NCI-H774 (cell line): ENCODE measurements at places on chromosomes 4 and X.

- DNase-seq = peak; percentile 27
These were observed 394.3 kb upstream of the SLIT2 start for GRCh38 chr4:19857380-19857779.

GRCh38 chr4:110865611-110866259 is 242.9 kb upstream of the PITX2 start:
- no peak for DNase-seq

- no peak for DNase-seq
These were observed 25.3 kb downstream of the HOPX start for GRCh38 chr4:56655627-56656345.

DNA sequence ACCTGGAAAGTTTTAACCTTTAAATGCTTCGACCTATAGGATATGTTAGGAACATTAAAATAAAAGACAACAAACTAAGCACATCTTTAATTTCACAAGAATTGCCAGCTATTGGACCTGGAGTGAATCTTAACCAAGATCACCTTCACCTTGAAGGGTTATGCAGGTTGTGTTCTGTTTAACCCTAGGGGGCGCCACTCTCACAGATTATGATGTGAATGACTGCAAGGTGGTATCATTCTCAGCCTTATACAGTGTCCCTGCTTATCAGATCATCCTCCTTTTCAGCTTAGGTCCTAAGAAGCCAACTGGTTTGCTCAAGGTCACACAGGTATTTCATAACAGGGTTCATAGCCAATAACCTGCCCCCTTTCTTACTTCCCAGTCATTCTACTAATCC is 23.5 kb downstream of the INTS6L start:
- no peak for DNase-seq

DNA sequence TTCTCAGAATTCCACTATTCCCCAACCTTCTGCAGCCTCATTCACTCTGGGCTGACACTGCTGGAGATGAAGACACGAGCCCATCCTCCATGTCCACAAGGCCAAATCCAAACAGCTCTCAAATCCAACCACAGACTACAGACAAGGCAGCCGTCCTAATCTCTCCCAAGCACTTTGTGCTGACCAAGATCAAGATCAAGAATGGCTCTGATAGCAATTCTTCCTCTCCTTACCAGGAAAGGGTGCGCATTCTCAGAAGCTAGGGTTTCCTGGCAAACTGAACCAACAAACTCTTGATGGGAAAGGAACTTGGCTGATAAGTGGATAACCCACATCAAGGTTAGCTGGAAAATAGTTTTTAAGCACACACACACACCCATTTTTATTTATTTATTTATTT is 26.5 kb downstream of the RELL1 start:
- DNase-seq = no peak

GRCh38 chrX:10098270-10098713 is 58.5 kb upstream of the CLCN4 start:
- DNase-seq = no peak

GRCh38 chr4:67125636-67126514 is 419.4 kb downstream of the CENPC start:
- DNase-seq = no peak

DNA sequence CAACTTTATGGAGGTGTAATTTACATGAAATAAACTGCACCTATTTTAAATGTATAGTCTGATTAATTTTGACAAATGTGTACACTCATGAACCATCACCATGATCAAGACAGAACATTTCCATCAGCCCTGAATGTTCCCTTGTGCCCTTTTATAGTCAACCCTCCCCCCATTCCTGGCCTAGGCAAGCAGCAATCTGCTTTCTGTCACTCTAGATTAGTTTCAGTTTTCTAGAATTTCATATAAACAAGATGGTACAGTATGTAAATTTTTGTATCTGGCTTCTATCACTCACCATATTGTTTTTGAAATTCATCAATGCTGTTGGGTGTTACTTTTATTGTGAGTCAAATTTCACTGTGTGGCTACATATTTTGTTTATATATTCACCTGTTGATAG is 234.2 kb upstream of the RPS6KA3 start:
- no peak for DNase-seq

DNA sequence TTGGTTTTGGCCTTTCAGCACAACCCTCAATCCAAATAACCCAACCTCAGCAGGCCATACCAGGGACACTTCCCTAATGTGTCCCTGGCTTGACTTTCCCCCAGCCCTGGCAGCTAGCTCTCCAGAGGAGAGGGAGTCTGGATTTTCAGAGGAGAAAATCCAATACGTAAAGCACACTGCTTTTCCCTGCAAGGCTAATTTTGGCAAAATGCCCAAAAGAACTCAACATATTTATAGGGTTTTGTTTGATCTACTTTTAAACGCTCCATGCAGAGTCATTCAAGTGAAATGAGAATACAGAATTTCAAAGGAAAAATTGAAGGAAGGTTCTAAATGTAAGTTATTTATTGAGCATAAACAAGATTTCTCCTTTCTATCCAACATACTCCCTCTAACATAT is 167.2 kb downstream of the SH3KBP1 start:
- no peak for DNase-seq

GRCh38 chrX:45716750-45717149 is 516.1 kb upstream of the DIPK2B start:
- DNase-seq = no peak

DNA sequence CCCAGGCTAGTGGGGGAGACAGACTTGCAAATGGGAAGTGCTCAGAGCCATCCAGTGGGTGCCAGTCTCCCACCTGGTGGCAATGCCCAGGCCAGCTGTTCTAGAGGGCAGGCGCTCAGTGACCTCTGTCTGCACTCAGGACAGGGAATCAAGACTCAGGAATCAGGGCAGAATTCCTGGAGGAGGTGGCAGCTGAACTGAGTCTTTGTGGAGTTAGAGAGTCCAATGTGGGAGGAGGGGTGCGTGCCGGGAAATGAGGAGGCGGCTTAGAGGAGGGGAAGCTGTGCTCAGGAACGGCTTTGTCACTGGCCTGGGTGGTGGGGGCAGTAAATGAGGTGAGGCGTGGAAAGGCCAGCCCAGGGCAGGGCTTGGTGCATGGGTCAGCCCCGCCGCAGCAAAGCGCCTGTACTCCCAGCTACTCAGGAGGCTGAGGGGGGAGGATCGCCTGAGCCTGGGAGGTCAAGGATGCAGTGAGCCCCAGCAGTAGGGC is 31.3 kb upstream of the SORCS2 start:
- no peak for DNase-seq

DNA sequence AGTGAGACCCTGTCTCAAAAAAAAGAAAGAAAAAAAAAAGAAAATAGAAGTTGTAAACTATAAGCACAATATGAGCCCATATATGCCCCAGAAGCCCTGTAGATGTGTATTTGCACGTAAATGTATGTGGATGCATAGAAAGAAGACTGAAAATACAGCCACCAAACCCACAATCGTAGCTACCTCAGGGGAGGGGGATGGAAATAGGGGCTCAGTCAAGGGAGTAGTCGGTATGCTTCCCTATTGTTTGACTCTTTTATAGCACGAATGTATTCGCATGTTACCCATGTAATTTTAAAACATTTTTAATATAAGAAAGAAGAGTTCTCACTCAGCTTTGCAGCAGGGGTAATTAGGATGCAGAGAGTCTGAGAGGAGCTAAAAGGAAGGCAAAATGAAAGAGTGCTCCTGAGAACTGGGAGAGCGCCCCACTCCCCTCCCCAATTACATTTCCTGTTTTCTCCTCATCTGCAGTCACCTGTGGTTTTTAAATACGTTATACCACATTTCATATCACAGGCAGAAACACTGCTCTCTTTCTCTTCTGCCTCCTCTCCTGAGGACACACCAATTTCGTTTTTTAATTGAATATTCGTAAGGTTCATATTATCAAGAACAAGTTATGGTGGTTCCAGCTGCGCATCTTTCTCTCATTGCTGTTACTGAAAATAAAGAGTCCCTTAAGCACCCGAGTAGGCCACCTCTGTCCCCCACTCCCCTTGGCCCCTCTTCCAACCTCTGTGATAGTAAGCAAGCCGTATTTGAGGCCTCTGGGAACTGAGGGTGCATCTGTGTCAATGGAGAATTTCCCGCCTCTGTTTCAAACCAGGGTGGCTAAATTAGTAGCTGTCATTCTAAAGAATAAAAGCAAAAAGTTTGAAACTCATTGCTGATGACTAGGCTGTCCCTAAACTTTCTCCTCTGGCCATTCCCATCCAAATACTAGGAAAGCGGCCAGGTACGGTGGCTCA is 10.7 kb downstream of the SEPTIN6 start:
- DNase-seq = no peak

DNA sequence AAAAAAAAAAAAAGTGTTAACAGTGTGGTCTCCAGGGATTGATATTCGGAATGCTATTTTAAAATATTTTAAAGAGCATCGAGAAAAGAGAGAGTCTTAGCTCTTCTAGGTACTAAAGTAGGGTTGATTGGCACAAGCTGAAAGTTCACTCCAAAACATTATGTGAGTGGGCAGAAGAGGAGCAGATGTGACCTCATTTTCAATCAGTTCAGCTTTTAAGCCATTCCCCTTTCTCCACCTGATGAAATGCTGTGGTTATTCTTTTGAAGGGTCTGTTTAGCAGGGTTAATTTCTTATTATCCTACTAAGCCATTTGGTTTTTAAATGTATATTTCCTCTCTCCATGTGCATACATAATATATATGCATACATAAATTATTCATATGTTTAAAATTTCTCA is 69.2 kb downstream of the GALNT7 start:
- no peak for DNase-seq

GRCh38 chr4:142752202-142752786 is 93.8 kb downstream of the INPP4B start:
- DNase-seq = no peak

GRCh38 chr4:173013232-173013930 is 155.2 kb upstream of the GALNT7 start:
- DNase-seq = no peak

DNA sequence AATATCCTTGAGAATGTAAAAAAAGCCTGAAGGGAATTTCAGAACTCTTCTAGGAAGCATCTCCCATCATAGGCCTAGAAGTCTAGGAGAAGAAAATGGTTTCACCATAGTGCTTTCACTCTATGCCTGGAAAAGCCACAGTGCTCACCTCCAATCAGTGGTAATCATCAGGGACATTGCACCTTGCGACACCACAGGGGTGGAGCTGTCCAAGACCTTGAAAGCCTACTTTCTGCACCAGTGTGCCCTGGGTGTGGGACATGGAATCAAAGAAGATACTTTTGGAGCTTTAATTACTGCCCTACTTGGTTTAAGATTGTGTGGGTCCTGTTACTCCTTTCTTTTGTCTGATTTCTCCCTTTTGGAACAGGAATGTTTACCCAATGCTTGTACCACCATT is 146.8 kb upstream of the NDST4 start:
- no peak for DNase-seq

GRCh38 chrX:130523460-130524394 is 121.9 kb downstream of the RBMX2 start:
- peak; percentile 43 for DNase-seq

DNA sequence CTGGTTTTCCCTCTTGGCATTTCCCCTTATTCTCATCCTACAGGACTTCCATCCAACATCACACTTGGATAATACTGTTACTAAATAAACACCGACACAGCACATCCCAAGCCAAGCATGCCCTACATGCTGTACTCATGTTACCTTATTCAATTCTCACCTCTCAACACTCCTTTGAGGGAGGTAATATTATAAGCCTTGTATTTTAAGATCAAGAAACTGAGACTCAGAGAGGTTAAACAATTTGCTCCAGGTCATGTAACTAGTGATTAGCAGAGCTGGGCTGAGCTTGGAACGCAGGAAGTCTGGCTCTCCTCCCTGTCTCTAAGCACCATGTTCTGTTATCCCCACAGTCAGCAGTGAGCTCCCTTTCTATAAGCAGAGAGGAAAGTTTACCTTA is 333.6 kb upstream of the IGFBP7 start:
- DNase-seq = no peak

GRCh38 chr4:24831637-24832036 is 36.3 kb downstream of the SOD3 start:
- no peak for DNase-seq

DNA sequence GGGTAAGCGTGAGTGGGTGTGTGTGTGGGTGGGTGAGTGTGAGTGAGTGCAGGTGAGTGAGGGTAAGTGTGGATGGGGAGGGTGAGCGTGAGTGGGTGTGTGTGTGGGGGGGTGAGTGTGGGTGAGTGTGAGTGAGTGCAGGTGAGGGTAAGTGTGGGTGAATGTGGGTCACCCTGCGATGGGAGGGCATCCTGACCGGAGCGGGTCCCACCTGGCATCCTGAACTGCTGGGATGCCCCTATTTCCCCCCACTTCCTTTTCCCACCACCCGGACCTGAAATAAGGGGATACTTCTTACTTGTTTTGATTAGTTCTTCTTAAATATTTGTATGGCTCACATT is 49.5 kb downstream of the ING2 start:
- DNase-seq = no peak

GRCh38 chr4:156560701-156561100 is 410.9 kb downstream of the PDGFC start:
- DNase-seq = no peak

GRCh38 chr4:183853548-183853940 is 51.6 kb upstream of the STOX2 start:
- DNase-seq = no peak

GRCh38 chr4:74446896-74447295 is 2.0 kb downstream of the AREG start:
- no peak for DNase-seq

- DNase-seq = peak; percentile 18
These were observed 50.2 kb downstream of the LEF1 start for GRCh38 chr4:108118505-108118904.

DNA sequence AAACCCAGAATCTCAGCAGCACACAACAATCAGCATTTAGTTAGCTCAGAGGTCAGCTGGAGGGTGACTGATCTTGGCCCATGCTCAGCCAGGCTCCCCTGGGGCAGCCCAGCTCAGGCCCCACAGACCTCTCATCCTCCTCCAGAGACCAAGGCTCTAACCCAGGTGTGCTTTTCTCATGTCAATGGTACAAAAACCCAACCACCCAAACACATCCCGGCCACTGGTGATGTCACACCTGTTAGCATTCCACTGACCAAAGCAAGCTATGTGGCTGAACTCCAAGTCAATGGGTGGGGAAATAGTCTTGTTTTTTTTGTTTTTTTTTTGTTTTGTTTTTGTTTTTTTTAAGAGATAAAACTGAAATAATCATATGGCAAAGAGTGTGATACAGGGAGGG is 77.5 kb downstream of the CYTL1 start:
- DNase-seq = no peak

- no peak for DNase-seq
These were observed 12.8 kb downstream of the MECP2 start for GRCh38 chrX:154084449-154085300.

DNA sequence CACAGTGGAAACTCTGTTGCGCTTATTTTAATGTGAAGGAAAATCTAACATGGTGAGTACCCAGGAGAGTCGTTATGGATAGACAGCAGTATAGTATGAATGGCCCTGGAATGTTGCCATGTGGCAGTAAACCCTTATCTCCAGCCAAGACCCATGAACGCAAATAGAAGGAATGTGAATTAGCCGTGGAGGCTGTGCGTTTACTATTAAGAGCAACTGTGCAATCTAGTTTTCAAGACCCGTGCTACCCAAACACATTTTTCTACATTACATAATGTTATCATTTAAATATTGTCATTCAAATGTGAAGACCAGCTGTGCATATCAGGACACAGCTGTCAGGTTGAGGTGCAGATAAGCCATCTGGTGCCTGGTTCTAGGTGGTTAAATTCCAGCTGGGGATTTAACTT is 13.3 kb upstream of the AGA start:
- no peak for DNase-seq

GRCh38 chr4:15481961-15482745 is 12.5 kb downstream of the CC2D2A start:
- no peak for DNase-seq

GRCh38 chr4:107564326-107564725 is 155.7 kb downstream of the PAPSS1 start:
- no peak for DNase-seq
